ENCODE measurements at places on chromosomes 4 and X.

DNA sequence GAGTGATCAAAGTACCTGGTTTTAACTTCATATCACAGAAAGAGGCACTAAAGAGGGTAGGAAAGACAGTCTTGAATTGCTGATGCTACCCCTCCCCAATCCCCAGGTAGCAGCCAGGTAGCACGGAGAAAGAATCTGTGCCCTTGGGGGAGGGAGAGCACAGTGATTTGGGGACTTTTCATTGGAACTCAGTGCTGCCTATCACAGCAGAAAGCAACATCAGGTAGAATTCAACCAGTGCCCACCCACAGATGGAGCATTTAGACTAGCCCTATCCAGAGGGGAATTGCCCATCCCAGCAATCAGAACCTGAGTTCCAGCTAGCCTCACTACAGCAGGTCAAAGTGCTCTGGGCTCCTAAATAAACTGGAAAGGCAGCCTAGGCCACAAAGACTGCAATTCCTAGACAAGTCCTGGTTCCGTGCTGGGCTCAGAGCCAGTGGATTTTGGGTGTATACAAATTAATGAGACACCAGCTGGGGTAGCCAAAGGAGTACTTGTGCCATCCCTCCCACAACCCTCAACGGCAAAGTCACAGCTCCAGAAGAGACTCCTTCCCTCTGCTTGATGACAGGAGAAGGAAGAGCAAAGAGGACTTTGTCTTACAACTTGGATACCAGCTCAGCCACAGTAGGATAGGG is 228.1 kb downstream of the THOC2 start:
- no peak for DNase-seq

DNA sequence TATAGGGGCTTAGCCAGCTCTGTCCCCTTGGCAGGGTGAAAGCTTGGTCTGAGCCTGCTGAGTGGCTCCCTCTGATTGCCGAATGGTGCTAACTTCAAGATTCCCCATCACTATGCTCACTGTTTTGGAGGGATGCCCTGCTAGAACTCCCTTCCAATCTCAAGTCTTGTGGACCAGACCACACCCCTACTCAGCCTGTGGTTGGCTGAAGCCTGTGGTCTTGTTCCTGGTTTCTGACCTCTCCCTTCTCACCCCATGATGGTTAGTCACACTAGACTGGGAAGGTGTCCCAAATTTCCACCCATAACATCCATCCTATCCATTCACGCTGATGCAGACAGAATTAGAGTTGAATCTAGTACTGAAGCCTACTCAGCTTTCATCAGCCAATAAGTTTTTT is 184.7 kb upstream of the NDP start:
- no peak for DNase-seq

DNA sequence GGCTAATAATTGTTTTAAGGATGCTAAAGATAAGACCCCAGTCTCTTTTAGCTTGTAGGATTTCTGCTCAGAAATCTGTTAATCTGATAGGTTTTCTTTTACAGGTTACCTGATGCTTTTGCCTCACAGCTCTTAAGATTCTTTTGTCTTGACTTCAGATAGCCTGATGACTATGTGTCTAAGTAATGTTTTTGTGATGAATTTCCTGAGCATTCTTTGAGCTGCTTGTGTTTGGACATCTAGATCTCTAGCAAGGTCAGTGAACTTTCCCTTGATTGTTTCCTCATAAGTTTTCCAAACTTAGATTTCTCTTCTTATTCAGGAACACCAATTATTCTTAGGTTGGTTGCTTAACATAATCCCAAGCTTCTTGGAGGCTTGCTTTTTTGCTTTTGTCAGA is 104.1 kb downstream of the ZNF518B start:
- DNase-seq: no peak

DNA sequence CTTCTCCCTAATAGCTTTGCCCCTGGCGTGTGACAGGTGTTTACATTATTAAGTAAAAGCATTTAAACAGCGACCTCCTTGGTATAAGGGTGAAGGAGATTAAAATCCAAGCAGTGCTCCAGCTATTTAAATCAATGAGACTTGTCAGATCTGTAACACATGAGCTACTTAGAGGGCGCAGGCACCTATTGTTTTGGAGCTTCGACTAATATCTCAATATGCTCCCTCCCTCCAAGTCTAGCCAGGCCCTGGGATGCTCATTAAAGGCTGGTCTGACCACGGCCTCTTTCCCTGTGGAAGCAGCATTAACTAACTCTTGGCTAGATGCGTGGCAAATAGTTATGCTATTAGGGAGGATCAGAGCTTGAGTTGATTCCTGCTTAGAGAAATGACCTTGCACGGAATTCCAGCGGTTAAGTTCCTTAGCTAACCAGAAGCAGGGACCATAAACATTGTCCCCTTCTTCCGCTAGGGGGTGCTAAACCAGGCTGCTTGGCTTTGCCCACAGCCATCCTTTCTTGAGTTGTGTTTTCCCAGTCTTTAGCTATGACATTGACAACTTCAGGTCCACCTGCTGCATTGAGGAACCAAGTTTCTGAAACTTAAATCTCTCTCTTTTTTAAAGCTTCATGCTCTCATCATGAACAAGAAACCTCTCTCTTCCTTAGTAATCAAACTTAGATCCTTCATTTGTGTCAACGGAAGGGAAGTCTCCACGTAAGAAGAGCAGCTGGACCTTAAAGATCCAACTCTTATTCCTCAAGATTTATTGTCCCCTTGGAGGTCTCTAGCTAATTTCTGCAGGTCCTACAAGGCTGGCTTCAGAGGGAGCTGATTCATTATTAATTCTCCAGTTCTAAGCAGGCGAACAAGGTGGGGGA is 80.7 kb upstream of the IGFBP7 start:
- DNase-seq: peak; percentile 3

GRCh38 chrX:124362072-124362471 is 15.7 kb downstream of the SH2D1A start:
- no peak for DNase-seq

DNA sequence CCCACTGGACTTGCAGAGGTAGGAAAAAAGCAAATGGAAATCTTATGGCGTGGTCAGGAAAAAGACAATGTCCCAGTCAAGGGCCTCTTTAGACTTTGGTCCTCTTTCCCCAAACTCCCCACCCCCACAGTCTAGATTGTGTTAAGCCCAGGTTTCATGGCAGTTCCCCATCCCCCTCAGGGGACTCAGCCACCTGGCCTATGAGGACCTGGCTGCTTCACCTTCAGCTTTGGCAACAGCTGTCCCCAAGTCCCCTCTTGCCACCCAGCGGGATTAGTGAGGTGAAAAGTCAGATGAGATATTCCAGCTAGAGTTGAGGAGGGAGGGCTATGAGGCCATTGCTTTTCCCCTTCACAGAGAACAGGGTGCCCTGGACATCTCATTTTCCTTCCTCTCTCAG is 457 bp downstream of the RIPPLY1 start:
- no peak for DNase-seq

DNA sequence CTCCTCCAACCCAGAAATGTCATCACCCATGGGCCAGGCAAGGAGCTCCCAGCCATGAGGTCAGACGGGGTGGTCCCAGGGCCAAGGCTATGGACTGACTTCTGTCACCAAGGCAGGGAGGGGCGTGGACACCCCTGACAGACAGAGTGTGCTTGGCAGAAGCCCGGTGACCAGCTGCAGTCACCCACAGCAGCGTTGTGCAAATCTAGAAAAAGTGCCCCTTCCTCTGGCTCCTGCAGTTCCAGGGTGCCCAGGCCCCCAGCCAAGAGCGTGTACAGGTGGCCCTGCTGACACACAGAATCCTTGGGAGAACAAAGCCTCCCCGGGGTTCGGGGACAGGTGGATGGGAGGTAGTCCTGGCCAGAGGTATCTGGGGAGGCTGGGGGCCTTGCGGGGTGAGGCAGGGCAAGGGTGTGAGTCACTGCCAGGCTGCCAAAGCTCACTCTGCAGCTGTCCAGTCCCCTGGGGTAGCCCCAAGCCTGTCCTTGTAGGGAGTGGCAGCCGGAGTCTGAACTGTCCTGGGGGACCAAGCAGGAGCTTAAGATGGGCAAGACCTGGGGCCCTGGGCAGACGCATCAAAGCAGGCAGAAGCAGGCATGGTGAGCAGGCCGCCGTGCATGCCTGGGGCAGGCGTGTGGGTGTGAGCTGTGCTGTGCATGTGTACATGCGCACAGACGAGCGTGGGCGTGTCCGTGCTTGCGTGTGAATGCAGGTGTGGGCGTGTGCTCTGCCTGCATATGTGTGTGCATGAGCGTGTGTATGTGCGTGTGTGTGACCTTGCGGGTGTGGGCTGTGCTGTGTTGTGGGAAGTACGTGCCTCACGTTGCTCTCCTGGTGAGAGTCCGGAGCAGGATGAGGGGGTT is 3.3 kb downstream of the MYL5 start:
- no peak for DNase-seq

DNA sequence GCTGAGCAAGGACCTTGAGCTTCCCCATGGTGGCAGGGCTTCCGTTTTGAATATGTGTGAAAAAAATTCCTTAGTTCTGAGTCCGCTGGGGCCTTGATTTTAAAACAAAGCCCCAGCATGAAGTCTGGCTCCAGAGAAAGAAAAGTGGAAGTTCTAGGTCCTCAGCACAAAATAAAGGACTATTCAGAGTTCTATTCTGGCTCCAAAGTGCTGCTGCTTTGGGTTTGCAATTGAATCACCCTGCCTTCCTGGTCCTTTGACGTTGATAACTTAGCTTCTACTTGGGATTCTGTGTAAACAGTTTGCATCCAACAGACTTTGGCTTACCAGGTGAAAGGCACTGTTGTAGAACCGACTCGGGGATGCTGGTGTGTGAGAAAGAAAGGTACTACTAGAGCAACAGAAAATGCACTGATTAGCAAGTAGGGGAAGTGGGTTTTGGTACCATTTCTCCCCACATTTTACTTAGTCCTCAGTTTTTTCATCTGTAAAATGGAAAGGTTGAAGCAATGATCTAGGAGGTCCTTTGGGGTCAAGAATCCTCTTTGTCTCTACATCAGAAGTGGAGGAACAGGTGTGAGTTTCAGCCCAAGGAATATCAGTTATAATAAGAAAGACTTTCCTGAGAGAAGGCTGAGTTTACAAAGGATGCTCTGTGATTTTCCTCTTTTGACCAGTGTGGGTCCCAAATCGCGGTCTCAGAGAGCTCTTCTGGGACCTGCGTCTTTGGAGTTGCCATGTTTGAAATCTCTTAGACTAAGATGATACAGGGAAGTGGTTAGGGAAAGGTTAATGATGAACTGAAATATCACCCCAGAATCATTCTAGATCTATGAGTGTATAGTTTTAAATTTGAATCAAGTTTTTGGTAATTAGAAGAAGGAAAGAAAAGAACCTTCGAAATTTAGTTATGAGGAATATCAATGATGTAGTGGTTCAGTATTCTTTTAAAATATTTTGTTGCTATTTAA is 28.2 kb downstream of the IGFBP7 start:
- DNase-seq: no peak

GRCh38 chr4:71025654-71026053 is 32.2 kb downstream of the DCK start:
- DNase-seq: no peak

GRCh38 chr4:112327965-112328733 is 31.0 kb downstream of the ALPK1 start:
- no peak for DNase-seq

GRCh38 chr4:79540143-79540542 is 132.1 kb upstream of the GK2 start:
- DNase-seq: no peak

DNA sequence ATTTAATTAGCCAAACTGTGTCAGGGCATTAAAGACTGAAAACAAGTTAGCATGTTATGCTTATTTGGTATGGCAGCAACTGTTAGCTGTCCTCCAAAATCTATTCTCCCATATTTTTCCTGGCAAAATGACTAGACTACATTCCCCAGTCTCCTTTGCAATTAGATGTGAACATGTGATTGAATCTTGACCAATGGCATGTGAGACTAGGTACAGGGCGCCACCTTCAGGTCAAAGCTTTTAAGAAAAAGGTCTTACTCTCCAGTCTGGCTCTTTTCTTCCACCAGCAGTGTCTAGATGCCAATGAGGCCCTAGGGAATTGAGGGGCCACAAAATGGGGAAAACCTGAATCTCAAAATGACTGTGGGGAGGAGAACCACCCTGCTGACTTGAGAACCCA is 408.2 kb downstream of the SMARCA1 start:
- no peak for DNase-seq
